ENCODE measurements at places on chromosomes 11 and 22.

GRCh38 chr11:46066335-46066734, 54.9 kb downstream of the PHF21A start:
- no peak for DNase-seq

DNA sequence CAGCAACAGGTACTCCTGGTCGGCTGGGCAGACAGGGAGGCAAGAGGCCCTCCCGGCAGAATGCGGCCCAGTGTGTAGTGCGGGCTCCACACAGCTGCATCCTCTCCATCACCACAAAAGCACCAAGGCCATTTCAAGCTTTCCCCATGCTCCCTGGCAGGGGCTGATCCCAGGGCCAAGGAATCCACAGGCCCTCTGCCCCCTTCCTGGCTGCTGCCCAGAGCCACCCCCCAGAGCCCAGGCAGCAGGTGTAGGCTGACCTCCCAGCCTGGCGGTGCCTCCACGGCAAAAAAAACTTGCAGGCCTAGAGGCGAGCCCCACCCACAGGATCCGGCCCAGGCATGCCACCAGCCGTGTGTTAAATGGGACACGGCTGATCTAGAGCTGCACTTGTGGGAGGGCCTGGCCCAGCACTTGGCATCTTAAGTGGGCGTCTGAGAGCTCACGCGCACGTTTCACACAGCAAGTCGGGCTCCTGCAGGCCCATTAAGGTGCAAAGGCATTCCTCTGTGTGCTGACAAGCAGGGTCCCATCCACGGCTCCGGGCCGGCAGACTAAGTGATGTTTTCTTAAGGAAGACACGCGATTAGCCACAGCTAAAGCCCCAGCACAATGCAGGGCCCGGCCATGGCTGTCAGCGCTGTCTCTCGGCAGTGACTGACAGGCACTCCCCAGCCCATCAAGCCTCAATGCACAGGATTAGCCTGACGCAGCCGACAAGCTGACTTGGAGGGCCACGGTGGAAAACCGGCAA, 19.8 kb upstream of the GNB1L start:
- DNase-seq = no peak

GRCh38 chr11:132028380-132029240, 658.2 kb downstream of the NTM start:
- DNase-seq = peak; percentile 75

DNA sequence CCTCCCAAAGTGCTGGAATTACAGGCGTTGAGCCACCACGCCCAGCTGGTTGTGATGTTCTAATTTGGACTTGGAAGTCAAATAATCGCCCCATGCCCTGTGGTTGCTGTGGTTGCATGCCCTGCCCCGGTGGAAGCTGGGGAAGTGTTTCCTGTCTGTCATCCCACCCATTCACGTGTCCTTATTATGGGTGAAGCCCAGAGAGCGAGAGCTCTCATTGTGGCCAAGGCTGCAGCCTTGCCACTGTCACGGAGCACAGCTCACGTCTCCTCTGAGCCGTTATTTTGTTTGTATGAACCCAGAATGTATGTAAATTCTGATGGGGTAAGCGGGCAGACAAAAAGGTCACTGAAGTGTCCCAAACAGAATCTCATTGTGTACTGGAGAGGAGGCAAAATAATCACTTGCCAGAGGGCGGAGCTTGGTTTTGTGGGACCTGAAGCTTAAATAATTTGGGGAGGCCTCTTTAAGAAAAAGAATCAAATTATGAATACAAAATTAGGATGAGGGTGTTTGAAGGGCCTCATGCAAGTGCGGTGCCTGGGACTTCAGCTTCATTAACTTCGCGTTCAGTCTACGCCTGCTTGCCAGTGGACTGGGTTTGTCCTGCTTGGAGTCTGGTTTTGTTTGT, 25.8 kb upstream of the TREH start:
- DNase-seq = peak; percentile 71

DNA sequence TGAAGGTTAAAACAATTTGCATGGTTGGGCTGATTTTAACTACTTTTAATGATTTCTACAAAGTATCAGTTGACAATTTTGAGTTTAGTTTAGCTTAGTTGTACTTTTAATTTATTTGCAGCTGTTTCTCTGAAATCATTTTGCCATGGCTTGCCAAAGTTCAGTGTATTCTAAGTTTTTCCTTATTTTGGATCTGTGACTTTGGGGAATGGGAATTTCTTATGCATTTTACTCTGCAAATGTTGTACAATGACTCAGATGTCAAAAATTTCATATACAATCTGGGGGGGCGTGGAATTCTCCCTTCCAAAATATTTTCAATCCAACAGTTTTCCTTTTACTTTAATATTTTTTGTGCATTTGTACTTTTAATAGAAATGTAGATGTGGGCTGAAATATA, 8.9 kb upstream of the DCHS1 start:
- DNase-seq = no peak

DNA sequence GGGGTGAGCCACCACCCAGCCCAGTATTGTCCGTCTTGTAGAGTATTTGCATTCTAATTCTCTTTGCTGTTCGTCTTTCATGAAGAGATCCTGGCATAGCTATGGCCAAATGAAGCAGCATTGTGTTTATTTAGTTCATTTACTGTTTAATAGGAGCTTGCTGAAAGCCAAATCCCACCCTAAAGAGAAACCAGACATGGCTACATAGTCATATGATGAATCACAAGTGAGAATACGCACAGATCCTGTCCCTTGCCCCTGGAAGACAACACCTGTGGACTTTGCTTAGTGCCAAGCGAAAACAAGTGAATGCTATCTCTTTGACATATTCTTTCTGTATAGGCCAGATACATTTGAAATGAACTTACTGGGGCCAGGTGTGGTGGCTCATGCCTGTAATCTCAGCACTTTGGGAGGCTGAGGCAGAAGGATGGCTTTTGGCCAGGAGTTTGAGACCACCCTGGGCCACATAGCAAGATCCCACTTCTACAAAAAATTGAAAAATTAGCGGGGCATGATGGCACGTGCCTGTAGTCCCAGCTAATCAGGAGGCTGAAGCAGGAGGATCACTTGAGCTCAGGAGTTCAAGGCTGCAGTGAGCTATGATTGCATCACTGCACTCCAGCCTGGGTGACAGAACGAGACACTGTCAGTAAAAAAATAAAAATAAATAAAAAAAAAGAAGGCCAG, 5.1 kb upstream of the ARFGAP3 start:
- no peak for DNase-seq

DNA sequence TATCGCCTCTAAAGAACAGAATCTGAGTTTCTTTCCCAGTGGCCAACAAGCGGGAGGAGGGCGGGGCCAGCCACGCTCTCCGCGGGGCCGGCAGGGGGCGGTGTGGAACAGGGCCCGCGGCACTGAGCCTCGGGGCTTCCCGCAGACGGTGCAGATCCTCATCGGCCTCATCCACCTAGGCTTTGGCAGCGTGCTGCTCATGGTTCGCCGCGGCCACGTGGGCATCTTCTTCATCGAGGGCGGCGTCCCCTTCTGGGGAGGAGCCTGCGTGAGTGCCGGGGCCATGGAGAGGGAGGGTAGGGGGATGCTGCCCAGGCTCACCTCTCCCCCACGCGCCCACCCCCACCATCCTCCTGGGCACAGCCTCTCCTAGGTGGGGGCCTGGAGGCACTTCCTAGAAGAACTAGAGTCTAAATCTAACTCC, 10.7 kb downstream of the MS4A15 start:
- DNase-seq = peak; percentile 36

GRCh38 chr22:31313366-31314147, 21.3 kb upstream of the PIK3IP1 start:
- DNase-seq = peak; percentile 71

GRCh38 chr22:50367778-50368500, 24.8 kb downstream of the PPP6R2 start:
- DNase-seq = no peak

- DNase-seq = peak; percentile 57
These were observed 9.2 kb upstream of the MAPK1 start for GRCh38 chr22:21876486-21877176.

All from hematopoietic multipotent progenitor cell treated with erythropoietin and hydrocortisone succinate and interleukin-3 and kit ligand, for 6 days (in vitro differentiated cells).